ENCODE measurements at places on chromosomes 12 and 14. TPM values are rescaled to one million over a fixed set of nuclear protein-coding genes. Genes with fewer than 3 reads are reported as not detected.

Gene STON2
- 24.0 TPM for total RNA-seq

Gene SP7
- total RNA-seq, result not detected

Gene ADAM20
- 0.23 TPM for total RNA-seq

Gene KRT8
- total RNA-seq, result 8.3 TPM

Gene MGP
- total RNA-seq, result not detected

Gene NOC4L
- total RNA-seq, result 40.4 TPM

Gene CMAS
- 39.0 TPM for total RNA-seq

Gene TEX52
- total RNA-seq, result not detected

Gene OR10A7
- total RNA-seq, result not detected

Gene GUCY2C
- total RNA-seq, result not detected

Gene ARG2
- total RNA-seq, result 22.2 TPM

Gene WNT1
- total RNA-seq, result 1.2 TPM

Gene SPPL3
- 65.1 TPM for total RNA-seq

Gene OTX2
- 0.84 TPM for total RNA-seq

Gene SLC38A4
- not detected for total RNA-seq

Gene LGR5
- 10.3 TPM for total RNA-seq

Gene RNASE3
- not detected for total RNA-seq

Gene PTPRO
- total RNA-seq, result 3.1 TPM

Gene KLRC4
- not detected for total RNA-seq

Gene PTPRQ
- not detected for total RNA-seq

Gene CCDC198
- total RNA-seq, result not detected

Gene BATF
- not detected for total RNA-seq

Gene CYP46A1
- 3.0 TPM for total RNA-seq

Gene FAM90A1
- total RNA-seq, result not detected

Gene GON7
- total RNA-seq, result 14.3 TPM

Gene CAPRIN2
- total RNA-seq, result 28.9 TPM

Gene ACRBP
- 2.4 TPM for total RNA-seq

Gene SCN8A
- total RNA-seq, result 13.5 TPM

Gene TPPP2
- not detected for total RNA-seq

Gene BEST3
- not detected for total RNA-seq

Gene TMEM119
- total RNA-seq, result 0.72 TPM

Gene DHRS4L2
- total RNA-seq, result 17.1 TPM
